Activated T-helper 9 cell treated with anti-CD3 and anti-CD28 coated beads, Interleukin-2, amount 50 U/mL, for 16 hours (primary cell): ENCODE measurements at places on chromosomes 7 and 10.

GRCh38 chr7:105512926-105513526 is 9.0 kb downstream of the PUS7 start:
- no peak for DNase-seq

DNA sequence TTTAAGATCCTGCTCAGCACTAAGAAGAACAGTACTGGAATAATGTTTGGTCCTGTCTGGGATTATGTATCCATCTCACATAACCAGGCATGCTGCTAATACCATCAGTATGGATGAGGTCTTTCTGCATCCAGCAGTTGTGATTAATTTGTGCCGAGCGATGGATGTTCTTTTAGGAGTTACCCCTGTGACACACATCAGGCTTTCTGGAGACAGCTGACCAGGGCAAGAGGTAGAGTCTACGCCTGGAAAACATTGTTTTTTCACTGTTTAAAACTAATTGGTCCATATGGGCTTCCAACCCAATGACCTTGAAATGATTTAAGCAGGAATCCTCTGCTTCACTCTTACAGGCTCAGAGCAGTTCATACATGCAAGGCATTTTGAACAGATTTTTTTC is 603.0 kb downstream of the PCDH15 start:
- DNase-seq: no peak

DNA sequence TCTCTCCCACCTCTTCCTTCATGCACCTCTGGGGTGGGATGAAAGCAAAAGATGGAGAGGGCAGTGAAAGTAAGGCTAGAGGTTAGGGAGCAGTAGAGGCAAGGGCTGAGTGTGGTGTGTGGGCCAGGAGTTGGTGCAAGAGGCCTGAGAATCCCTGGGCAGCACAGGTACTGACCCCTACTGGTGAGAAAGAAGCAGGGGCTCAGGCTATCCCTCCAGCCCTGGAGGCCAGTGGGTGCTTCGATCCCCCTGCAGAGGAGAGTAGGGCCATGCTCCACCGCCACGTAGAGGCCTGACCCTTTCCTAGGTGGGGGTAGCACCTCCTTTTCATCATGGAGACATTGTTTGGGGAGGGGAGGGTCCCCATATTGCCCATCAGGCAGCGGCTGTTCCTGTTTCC is 9.8 kb downstream of the CDHR1 start:
- no peak for DNase-seq

- no peak for DNase-seq
Observed at GRCh38 chr10:36540611-36541010, 584.8 kb upstream of the ANKRD30A start.

- no peak for DNase-seq
Observed at GRCh38 chr7:80794631-80795573, 123.9 kb downstream of the SEMA3C start.
